Activated T-cell treated with anti-CD3 and anti-CD28 coated beads, Interleukin-2, amount 50 U/mL, for 72 hours (primary cell): ENCODE measurements at places on chromosomes 6 and 20. TPM values are rescaled to one million over a fixed set of nuclear protein-coding genes. Genes with fewer than 3 reads are reported as not detected.
A peak's percentile ranks its signal among the peaks of the same experiment; 100 is the strongest.

Gene GUCA1A
- 0.21 TPM for total RNA-seq

DNA sequence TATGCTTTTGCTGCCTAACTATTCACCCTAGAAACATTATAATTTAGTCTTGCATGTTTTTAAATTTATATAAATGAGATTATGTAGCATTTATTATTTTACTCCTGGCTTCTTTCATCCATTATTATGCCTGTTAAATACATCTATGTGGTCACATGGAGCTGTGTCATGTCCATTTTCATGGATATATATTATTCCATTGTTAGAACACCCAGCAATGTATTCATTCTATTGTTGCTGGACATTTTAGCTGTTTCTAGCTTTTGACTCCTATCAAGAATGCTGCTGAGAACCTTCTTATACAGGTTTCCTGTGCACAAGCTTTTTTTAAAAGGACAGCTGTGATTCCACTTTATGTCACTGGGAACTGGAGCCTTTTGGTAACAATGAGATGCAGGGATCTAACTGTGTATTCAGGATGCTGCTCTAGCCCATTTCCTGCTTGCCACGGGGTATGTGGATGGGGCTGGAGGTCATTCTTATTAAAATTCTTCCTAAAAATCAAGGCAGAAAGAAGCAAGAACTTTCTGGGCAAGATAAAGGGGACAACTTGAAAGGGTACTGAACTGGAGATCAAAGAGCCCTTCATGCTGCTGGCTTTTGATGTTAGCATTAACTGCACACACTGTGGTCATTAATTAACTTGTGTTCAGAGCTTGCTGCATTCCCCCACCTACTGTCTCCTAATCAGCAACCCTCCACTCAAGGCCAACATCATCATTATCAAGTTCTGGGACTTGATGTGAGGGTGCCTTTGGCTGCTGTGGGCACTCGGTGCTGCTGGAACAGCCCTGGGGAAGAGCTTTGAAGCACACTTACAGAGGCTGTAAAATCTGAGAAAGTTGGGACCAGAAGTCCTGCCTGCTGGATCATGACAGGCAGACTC, 96.6 kb upstream of the AKIRIN2 start:
- DNase-seq, result no peak
- no peak overlapping the region for H3K27ac ChIP-seq
- no peak overlapping the region for H3K4me3 ChIP-seq
- H3K4me1 ChIP-seq, result peaks cover 5% of the 10 kb centered on the region
- peaks cover 15% of the 10 kb centered on the region for H3K27me3 ChIP-seq
- H3K36me3 ChIP-seq, result no peaks in the 10 kb centered on the region

DNA sequence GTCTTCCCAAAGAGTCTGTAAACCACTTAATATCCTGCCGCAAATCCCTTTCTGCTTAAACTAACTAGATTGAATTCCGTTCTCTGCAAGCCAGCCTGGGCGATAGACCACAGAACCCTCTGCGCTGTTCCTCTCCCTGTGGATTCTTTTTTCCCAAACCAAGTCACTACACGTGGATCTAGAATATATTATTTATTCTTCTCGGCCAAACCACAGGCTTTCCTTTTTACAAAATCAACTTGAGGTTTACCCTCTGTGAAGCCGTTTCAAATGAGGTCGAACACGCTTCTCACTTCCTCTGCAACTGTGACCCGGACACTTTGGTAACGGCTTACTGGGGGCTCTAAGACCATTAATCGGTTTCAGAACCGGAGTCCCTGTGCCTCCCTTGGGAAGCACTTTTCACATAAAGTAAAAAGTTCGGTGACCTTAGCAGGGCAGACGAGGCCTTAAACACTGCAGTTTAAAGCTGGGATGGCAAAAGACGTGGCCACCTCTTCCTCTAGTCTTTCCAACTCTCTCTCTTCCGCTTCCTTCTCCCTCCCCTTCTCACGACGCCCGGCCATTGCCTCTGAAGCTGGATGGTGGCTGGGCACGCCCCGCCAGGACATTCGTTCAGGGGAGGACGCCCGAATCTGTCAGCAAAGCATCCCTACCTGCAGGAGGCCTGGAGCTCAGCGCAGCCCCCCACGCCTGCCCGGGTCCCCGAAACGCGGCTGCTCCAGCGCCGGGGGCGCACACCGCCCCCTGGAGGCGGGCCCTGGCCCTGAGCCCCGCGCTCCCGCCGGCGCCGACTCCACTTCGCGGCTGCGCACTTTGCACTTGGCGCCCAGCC, 55.0 kb upstream of the FOXC1 start:
- H3K36me3 ChIP-seq, result no peaks in the 10 kb centered on the region
- H3K27ac ChIP-seq, result peak overlapping the region; percentile 87
- H3K4me1 ChIP-seq, result peaks cover 24% of the 10 kb centered on the region
- peak overlapping the region; percentile 94 for H3K4me3 ChIP-seq
- H3K27me3 ChIP-seq, result peaks cover 21% of the 10 kb centered on the region
- peak; percentile 84 for DNase-seq

DNA sequence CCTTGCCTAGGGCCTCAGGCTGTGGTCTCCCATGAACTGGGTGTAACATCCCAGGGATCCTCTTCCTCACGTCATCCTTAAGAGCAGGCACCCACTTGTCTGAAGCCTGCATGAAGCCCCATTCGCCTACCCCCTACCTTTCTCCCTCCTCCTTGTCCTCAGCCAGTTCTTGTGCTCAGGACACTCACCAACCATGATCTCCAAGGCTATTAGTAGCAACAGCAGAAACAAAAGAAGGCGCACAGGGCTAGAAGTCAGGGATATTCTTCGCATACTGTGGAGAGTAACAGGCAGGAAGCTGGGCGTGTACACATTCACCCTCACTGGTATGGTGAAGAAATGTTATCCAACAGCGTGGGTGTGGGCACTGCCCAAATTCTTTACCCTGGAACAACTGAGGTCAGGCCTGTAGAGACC, 7.3 kb downstream of the RAET1E start:
- peaks cover 1% of the 10 kb centered on the region for H3K4me1 ChIP-seq
- H3K27me3 ChIP-seq, result peaks cover 38% of the 10 kb centered on the region
- H3K36me3 ChIP-seq, result no peaks in the 10 kb centered on the region
- no peak for DNase-seq

DNA sequence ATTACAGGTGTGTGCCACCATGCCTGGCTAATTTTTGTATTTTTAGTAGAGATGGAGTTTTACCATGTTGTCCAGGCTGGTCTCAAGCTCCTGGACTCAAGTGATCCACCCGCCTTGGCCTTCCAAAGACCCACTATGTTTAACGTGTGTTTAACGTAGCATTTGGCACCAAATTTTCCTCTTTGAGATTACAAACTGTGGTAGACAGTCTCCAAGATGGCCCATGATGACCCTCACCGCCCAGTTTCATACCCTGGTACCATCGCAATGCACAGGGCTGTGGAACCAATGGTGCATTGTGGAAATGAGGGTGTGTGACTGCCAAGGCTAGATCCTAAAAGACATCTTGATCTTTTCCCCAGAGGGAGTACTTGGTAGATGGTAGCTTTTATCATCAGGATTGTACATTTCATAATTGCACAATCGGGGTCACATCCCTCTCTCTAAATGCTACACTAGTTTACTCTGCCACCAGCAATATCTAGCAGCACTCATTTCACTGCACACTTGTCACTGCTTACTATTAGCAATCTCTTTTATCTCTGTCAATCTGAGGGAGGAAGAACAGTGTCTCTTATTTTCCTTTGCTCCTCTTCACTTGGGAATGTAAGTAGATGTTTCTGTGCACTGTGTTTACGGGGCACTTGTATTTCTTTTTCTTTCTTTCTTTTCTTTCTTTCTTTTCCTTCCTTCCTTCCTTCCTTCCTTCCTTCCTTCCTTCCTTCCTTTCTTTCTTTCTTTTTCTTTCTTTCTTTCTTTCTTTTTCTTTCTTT, 96.9 kb downstream of the NOL4L start:
- H3K4me1 ChIP-seq, result peaks cover 12% of the 10 kb centered on the region
- H3K4me3 ChIP-seq, result no peak overlapping the region
- DNase-seq, result no peak
- H3K27me3 ChIP-seq, result no peaks in the 10 kb centered on the region
- peak overlapping the region; percentile 86 for H3K27ac ChIP-seq

DNA sequence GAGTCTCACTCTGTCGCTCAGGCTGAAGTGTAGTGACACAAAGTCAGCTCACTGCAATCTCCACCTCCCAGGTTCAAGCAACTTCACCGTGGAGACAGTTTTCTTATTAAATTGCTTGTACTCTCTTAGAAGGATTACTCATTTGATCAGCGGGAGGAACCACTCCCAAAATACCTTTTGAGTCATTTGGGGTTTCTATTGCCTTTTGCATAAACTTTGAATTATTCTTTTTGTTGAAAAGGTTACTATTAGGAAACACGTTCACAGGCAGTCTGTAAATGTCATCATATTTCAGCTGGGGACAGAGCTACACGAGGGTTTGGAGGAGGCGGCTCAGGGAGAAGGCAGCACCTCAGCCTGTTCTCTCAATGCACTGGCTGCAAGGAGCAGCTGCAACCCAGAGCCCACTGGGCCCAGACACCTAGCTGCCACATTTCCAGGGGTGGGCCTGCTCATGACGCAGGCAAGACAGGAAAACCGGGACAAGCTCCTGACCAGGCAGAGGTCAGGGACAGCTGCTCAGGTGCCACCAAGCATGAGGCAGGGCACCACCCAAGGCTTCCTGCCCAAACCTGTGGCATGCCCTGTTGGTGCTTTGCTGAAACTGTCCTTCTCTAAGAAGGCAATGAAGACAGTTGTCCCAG, 205.9 kb downstream of the BMP7 start:
- H3K4me1 ChIP-seq, result no peaks in the 10 kb centered on the region
- H3K36me3 ChIP-seq, result no peaks in the 10 kb centered on the region
- H3K27me3 ChIP-seq, result peaks cover 26% of the 10 kb centered on the region
- H3K4me3 ChIP-seq, result no peak overlapping the region

DNA sequence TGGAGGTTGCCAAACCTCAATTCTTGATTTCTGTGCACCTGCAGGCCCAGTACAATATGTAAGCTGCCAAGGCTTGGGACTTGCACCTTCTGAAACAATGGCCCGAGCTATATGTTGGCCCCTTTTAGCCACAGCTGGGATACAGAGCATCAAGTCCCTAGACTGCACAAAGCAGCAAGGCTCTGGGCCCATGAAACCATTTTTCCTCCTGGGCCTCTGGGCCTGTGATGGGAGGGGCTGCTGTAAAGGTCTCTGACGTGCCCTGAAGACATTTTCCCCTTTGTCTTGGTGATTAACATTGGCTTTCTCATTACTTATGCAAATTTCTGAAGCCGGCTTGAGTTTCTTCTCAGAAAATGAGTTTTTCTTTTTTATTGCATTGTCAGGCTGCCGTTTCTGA, 40.5 kb upstream of the SLC35F1 start:
- H3K27ac ChIP-seq, result no peak overlapping the region
- peaks cover 9% of the 10 kb centered on the region for H3K27me3 ChIP-seq
- H3K4me1 ChIP-seq, result peaks cover 7% of the 10 kb centered on the region
- DNase-seq, result no peak

DNA sequence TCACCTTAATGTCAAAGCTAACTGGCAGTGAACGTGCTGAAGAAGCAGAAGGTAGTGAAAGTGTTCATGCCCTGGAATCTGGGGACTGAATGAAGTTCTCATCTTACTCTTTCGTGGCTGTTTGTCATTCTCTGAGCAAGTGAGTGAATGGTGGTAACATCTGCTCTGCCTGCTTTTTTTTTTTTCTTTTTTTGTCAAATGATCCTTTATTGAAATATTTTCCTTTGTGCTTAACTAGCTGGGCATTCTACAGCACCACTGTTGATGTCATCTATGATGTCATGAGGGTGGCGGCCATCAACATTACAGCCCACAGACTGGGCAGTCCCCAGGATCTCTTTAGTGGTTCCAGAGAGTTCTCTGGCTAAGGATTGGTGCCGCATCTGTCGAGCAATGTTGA, 65.2 kb downstream of the RIN2 start:
- H3K27me3 ChIP-seq, result no peaks in the 10 kb centered on the region
- H3K4me3 ChIP-seq, result no peak overlapping the region
- H3K4me1 ChIP-seq, result peaks cover 5% of the 10 kb centered on the region
- DNase-seq, result no peak
- H3K27ac ChIP-seq, result no peak overlapping the region

GRCh38 chr6:121142093-121142492, 192.2 kb downstream of the TBC1D32 start:
- no peak overlapping the region for H3K4me3 ChIP-seq
- no peak overlapping the region for H3K27ac ChIP-seq
- DNase-seq, result no peak

GRCh38 chr6:56838016-56838555, 116.8 kb upstream of the BEND6 start:
- no peaks in the 10 kb centered on the region for H3K36me3 ChIP-seq
- no peak for DNase-seq
- no peak overlapping the region for H3K27ac ChIP-seq
- H3K4me3 ChIP-seq, result no peak overlapping the region

DNA sequence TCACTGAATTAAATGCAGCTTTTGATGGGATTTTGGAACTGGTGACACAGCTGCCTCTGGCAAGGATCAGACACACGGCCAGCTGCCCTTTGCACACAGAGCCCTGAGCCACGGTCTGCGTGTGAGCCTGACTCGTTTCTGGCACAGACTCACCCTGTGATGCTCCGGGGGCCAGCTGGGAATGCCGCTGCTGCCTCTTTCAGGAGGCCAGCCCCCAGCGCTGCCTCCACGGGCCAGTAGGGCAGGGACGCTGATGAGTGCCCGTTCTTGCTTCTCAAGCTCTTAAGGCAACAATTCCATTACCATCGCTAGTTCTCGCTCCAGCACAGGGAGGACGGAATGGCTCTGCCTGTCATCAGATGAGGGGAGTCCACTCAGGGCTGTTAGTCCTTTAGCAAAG, 61.6 kb downstream of the IRF4 start:
- peaks cover 32% of the 10 kb centered on the region for H3K4me1 ChIP-seq
- H3K4me3 ChIP-seq, result no peak overlapping the region
- H3K27ac ChIP-seq, result no peak overlapping the region
- no peak for DNase-seq
- no peaks in the 10 kb centered on the region for H3K27me3 ChIP-seq

GRCh38 chr6:125886914-125887313, 69.7 kb upstream of the HINT3 start:
- H3K4me1 ChIP-seq, result no peaks in the 10 kb centered on the region
- no peak overlapping the region for H3K27ac ChIP-seq
- DNase-seq, result no peak
- peaks cover 4% of the 10 kb centered on the region for H3K36me3 ChIP-seq
- H3K4me3 ChIP-seq, result no peak overlapping the region

GRCh38 chr6:37141281-37142049, 28.5 kb upstream of the PIM1 start:
- no peaks in the 10 kb centered on the region for H3K27me3 ChIP-seq
- peak overlapping the region; percentile 65 for H3K4me3 ChIP-seq
- peaks cover 65% of the 10 kb centered on the region for H3K4me1 ChIP-seq
- H3K36me3 ChIP-seq, result no peaks in the 10 kb centered on the region
- DNase-seq, result peak; percentile 30
